ENCODE measurements at places on chromosomes 3 and 15.

DNA sequence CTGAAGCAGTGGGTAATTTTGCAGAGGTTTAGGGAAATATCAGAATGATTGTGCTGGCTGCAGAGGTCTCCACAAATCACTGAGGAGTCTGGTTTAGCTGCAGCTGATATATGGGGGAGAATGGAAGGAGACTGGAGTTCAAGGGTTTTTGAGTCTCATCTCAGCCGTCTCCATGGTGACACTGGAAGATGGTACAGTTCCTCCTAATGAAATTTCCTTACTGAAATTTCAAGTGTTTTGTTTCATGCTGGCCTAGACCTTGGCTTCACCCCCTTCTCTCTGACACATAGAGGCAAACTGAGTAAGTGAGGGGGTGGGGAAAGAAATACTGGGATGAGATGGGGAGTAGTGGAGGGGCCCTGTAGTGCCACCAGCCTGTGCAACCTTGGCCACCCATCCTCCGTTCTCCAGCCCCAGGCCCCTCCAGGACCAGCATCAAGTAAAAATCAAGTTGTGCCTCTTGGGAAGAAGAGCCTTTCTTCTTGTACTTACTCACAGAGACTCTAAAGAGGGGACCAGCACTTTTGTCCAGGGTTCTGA, 17.8 kb upstream of the MORF4L1 start:
- no peak for DNase-seq

DNA sequence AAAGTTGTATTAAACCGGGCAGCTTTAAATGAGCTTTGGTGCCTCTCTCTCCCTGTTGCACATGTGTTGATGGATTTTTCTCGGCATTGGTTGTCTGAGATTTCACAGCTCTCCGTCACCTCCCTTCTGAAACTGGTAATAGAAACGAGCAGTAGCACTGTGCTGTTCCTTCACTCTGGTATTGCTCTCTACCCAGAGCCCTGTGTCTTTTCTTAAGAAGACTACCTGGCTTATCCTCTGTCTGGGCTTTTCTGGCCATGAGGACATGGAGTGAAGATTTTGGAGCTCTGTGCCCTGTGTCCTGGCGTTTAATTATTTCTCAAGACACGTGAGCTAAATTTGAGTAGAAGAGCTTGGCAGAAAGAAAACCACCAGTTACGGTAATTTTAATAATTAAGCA, 209.6 kb upstream of the EIF1B start:
- DNase-seq, result no peak

- no peak for DNase-seq
Observed at GRCh38 chr3:153094386-153094785, 67.6 kb upstream of the RAP2B start.

DNA sequence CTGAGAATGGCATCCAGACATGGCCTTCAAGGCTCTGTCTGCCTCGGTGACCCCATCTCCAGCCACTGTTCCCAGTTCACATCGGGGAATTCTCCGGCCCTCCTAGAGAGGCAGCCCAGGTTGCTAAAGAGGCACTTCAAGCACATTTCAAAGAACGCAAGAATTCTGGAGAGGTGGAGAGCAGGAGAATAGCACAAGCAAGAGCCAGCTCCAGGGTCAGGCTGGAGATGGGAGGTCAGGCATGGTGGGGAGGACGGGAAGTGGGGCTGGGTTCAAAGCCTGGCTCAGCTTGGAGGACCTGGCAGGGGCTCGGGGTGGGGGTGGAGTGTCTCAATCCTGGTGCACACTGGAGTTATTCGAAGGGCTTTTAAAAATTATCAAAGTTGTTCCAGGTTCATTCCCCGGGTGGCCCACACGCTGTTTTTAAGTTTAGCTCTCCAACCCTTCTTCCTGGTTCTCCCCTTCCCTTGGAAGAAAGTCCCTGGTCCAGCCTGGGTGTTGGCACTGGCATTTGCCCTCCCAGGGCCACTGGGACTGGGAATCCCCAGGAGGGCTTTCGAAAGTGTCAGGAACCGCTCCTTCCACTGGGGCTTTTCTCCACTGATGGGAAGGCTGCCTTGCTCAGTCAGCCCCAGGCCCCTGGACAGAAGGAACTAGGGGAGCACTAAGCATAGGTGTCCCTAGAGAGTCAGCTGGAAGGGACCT, 35.8 kb downstream of the ZNF710 start:
- no peak for DNase-seq

DNA sequence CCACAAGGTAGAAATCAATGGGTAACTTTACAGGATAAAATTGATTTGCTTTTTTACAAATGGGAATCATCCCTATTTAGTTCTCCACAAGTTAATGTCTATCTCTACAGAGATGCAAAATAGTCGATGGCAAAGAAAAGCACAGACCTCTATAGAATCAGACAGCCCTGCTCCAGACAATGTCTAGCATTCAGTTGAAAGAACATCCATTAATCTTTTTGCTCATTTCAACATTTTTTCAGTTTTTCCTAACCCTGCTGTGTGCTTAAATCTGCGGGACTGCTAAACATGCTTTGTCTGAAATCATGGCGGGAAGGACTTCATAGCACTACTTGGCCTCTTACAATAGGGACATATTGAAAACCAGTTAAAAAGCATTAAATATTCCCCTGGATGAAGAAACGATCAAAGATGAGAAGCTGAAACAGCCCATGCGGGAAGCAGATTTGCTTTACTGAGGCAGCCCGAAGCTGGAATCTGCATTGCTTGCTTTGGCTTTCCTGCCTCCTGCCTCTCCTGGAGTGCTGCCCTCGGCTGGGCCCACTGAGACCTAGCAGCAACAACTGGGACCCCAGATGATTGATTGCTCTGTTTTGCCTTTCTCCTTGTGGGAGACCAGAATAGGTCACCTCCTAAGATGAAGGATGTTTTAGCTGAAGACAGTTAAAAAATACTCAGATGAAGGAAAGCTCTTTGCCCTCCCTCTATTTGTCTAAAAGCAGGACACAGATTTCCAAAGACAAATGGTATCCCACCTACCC, 38.5 kb upstream of the RASGRP1 start:
- DNase-seq, result no peak

- no peak for DNase-seq
Observed at GRCh38 chr3:153209596-153209995, 47.6 kb downstream of the RAP2B start.

GRCh38 chr15:68209272-68209671, 4.1 kb upstream of the CALML4 start:
- DNase-seq, result no peak

DNA sequence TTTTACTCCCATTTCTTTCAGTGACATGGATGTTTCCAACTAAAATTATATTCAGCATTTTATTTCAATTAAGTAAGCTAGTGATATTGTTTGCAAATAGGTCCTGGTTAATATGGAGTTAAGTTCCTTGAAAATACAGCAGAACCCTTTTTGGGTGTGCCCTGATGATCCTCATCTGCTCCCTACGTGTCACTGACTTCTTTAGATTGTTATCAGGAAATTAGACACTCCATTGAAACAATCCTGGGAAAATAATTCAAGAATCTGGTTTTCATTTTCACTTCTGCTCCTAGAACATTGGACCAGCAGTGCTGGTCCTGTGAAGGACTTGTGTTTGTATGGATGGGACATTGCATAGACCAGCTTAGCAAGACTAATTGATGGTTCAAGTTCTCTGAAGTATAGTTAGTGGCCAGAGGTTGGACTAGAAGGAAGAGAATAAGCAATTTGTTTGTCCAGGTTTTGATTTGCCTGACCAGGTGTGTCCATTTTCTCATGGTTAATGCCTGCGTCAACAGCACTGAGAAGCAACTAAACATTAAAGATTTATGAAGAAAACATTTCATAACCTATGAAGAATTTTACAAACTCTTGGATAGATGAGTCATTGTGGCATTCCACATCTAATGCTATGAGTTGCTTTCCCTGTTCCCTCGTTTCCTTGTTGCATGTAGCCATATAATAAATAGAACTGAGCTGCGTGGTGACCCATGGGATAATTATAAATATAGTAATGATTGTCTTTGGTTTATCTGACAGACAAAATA, 95.8 kb downstream of the ZPLD1 start:
- no peak for DNase-seq

DNA sequence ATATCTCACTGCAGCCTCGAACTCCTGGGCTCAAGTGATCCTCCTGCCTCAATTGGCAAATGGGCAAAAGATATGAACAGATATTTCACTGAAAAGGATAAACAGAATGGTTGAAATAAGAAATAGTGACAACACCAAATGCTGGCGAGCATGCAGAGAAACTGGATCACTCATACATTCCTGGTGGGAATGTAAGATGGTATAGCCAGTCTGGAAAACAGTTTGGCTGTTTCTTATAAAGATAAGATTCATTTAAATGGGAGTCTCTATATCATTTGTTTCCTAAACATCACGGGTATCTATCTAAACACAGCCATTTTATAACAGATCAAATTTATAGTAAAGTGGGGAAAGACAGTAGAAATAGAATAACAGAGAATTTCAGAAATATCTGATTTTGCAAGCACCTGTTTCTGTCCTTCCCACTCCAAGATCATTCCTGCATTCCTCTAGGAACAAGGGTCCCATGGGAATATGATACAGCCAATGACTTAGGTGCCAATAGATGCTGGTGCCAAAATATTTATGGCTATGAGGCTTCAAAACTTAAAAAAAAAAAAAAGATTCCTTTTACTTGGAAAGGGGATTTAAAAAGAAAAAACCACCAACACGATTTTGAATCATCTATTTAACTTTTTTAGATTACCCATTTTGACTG, 9.9 kb upstream of the TFDP2 start:
- DNase-seq, result no peak

DNA sequence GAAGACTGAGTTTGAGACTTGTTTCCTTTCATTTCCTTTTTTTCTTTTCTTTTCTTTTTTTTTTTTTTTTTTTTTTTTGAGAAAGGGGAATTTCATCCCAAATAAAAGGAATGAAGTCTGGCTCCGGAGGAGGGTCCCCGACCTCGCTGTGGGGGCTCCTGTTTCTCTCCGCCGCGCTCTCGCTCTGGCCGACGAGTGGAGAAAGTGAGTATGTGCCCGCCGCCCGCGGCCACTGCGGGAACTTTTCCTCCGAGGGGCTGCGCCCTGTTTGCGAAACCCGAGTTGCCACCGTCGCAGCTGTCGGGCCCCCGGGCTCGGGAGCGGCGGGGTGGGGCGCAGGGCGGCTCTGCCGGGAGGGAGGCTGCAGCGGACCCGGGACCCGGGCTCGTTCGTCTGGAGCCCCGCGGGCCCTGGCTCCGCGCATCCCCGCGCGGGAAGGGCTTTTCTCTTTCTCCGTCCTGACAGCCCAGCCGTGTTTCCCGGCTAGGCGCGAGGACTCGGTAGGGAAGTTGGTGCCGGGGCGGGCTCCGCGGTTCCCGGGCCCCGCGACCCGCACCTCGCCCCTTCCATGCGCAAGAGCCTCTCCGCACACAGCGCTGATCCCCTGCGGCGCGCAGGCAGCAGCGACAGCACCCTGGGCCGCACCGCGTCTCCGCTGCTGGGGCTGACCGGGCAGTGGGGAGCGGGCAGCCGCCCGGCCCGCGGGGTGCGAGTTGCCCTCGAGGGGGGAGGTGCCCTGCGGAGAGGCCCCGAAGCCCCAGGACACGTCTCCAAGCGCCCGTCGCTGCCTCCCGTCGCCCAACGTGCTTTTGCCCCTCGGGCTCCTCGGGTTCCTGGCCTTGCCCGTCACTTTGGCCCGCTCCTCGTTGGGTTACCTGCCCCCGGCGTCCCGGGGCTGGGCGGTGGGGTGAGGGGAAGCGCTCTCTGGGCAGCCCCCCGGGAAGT, 1.4 kb downstream of the IGF1R start:
- DNase-seq, result peak; percentile 36

Data from activated CD4-positive, alpha-beta T cell treated with anti-CD3 and anti-CD28 coated beads, Interleukin-2, Interleukin-6, amounts not matched to agents 100 ng/mL and 50 ng/mL, durations not matched to agents 16 hours and 8 hours (primary cell).